ENCODE measurements at places on chromosomes 3 and 15.

DNA sequence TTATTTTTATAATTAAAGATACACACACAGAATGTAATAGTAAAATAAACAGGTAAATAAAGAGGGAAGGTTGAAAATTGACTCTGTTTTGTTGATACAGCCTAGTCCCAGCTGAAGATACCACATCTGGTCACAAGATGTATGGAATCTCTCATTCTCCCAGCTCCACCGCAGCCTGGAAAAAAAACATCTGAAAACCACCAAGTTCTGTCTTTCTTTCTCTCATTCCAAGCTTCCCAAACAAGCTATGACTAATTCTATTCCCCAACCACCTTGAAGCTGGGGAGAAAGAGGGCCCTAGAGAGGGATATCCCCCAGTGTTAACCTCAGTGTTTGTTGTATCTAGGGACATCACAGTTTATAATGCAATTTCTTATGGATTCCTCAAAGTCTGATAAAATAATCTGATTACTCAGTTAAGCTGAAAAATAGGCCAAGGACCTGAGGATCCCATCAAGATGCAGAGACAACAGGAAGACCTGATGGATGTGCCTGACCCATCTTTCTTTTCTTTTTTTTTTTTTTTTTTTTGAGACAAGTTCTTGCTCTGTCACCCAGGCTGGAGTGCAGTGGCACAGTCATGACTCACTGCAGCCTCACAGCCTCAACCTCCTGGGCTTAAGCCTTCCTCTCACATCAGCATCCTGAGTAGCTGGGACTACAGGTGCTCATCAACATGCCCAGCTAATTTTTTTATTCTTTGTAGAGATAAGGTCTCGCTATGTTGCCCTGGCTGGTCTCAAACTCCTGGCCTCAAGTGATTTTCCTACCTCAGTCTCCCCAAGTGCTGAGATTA lies 38.1 kb downstream of the SRGAP3 start:
- no peak for DNase-seq

DNA sequence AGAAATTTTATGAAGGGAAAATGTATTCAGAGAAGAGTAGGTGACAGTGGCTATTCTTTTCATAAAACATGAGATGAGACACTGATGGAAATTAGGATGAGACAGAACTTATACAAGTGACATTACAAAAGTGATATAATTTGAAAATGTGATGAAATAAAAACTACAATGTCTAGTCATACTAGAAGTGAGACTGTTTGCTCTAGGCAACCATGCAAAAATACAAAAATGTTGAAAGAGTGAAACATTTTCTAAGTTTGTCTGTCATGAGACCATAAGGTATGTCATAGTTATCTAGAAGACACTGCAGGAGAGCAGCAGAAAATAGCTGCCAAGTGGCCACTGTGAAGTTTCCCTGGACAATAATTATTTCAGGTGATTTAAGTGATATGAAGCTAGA lies 459.5 kb downstream of the DIPK2A start:
- DNase-seq, result no peak

DNA sequence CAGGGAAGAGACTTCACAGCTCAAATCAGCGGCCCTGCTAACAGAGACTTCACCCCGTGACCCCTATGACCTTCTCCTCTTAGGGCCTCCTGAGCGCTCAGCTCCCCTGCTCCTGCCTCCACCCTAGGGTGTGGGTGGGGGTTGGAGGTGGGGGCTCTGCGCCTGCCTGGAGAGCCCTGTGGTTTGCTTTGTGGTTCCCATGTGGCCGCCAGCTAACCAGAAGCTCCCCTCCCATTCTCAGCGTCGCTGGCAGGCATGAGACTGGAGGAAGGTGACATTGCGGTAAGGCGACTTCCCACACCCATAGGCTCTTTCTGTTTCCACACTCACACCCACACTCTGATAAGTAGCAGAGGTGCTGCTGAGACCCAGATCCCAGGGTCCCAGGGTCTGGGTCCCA lies 27.6 kb downstream of the XYLB start:
- DNase-seq, result peak; percentile 26

DNA sequence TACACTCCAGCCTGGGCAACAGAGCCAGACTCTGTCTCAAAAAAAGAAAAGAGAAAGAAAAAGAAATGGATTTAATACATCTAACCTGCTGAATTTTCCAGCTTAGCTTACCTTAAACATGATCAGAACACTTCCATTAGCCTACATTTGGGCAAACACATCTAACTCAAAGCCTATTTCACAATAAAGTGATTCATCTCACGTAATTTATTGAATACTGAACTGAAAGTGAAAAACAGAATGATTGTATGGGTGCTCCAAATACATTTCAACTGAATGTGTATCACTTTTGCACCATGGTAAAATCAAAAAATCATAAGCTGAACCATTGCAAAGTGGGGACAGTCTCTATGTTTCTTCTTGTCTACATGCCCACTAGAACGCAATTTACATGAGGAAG lies 9.0 kb downstream of the PIK3R4 start:
- no peak for DNase-seq

DNA sequence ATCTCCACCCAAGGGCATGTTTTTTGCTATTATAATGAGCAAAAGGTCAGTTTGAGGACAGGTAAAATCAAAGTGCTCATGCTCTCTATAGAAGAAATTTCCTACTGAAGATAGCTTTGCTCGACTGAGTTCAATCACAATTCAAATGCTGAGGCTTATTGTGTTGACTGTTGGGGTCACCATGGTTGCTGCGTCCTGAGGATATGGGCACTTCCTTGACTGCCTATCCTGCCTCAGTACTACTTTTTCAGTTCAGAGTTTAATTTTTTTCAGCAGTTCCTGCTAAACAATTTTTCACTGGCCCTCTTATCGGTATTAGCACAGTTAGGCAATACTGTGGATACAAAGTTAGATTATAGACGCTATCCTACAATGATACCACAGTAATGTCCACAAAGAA lies 3.8 kb upstream of the CMTM6 start:
- no peak for DNase-seq
